ENCODE measurements at places on chromosomes 16 and 17.
A peak's percentile ranks its signal among the peaks of the same experiment; 100 is the strongest.

- no peak for DNase-seq
Observed at GRCh38 chr16:51286272-51286671, 135.2 kb upstream of the SALL1 start.

GRCh38 chr17:82519971-82520903, 705 bp downstream of the FOXK2 start:
- peak; percentile 46 for DNase-seq

DNA sequence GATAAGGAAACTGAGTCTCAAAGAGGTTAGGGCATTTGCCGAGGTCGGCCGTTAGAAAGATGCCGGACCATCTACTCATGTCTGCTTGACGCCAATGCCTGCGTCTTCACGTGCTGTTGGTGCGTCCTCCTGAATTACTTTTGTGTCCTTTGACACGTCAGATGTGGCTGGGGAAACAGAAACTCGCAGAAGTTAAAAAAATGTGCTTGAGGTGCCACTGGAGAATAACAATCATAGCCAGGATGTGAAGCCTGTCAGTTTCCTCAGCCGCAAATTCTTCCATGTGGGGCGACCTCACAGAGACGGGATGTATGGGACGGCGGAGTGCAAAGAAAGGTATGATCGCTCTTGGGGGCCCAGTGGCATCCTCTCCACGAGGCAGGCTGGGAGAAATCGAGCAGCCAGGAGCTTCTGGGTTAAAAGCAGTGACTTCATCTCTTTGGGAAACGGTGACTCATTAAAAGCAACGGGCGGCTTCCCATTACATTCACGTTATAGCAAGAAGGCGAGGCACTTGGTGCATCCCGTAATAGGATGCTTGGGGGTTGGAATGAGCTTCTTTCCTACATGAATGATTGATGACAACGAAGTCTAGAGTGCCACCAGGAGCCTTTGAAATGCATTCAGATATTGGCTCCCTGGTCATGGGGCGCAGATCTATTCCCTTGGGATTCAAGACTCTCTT, 67.8 kb downstream of the BMERB1 start:
- no peak for DNase-seq

DNA sequence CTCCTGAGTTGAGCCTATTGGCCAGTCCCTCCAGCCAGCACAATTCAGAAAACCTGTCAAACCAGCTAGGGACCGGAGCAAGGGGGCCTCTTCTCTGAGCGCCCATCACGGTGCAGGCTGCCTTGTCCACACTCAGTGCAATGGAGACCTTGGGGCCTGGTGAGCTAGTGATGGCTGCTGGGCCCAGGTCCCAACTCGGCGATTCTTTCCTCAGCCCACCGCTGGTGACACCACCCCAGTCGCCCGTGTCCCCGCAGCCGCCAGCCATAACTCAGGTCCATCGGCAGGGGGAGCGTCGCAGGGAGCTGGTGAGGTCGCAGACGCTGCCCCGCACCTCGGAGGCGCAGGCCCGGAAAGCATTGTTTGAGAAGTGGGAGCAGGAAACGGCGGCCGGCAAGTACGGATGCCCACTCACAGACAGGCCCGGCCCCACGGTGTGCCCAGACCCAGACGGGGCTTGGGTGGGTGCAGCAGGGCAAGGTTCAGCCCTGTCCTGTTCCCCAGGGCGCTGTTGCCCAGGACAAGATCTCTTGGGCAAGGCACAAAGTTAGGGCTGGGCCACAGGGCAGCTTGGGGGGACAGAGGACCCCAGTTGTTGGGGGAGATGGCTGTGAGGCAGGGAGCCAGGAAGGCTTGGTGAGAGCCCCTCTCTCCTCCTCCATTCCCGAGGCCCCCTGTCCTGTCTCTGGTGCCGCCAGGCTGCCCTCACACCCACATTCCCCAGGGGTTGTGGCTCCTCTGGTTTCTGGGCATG, 10.8 kb downstream of the SMTNL2 start:
- DNase-seq, result peak; percentile 28

DNA sequence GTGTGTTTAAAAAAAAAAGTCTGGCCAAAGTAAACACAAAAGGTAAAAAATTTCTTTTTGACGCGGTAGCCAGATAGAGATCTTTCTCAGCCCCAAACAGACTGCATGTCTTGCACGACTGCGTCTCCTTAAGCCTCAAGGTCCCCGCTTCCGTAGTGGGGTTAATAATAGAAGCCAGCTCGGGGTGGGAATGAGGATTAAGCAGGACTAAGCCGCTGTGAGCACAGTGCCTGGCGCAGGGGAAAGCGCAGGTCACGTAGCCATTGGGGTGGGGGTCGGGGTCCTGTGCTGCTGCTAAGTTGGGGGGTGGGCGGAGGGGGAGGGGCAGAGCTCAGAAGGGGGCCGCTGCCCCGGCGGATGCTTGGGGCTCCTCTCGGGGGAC, 521 bp downstream of the GGA2 start:
- DNase-seq, result peak; percentile 19

GRCh38 chr17:78751447-78752161, 30.5 kb downstream of the CYTH1 start:
- DNase-seq, result no peak

GRCh38 chr17:57587193-57587969, 157.7 kb downstream of the CCDC182 start:
- DNase-seq, result no peak

GRCh38 chr17:83137523-83137922, 58.1 kb downstream of the METRNL start:
- DNase-seq, result no peak

GRCh38 chr16:61862221-61863155, 173.8 kb downstream of the CDH8 start:
- DNase-seq, result no peak

DNA sequence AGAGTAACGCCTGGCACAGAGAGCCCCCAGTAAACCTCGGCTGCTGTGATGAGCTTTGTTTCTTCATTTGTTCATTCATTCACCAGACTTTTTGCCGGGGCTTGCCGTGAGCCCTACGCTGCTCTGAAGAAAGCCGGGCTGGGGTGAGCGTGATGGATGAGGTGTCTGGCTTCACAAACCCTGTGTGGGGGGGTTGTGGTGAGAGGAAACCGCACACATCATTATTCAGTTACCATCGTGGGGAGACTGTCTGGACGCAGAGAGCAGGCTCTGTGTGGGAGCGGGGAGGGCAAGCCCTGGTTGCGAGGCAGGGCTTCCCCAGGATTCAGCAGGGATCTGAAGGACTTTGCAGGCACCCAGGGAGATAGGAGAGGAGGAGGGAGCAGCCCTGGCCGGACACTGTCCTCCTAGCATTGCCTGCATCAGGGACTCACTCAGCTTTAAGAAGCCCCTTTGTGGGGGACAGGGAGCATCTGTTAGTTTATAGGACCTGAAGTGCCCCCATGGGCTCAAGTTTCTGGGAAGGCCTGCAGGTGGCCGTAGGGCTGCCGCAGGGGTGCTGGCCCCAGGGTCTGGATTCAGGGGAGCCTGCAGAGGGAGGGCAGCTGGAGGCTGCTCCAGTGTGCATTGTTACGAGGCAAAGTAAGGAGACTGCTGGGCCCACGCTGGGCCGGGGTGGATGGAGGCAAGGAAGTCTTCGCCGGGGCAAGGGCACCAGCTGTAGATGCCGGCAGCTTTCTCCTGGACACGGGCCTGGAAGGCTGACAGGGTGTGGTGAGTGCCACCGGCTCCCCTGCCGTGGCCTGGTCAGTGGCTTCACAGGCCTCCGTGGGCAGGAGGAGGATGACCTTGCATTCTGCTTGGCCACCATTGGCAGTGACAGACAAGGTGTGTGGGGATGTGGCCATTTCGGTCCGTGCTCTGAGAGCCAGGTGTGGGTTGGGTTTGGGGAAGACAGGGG, 334.5 kb downstream of the SEC14L1 start:
- DNase-seq, result peak; percentile 77

DNA sequence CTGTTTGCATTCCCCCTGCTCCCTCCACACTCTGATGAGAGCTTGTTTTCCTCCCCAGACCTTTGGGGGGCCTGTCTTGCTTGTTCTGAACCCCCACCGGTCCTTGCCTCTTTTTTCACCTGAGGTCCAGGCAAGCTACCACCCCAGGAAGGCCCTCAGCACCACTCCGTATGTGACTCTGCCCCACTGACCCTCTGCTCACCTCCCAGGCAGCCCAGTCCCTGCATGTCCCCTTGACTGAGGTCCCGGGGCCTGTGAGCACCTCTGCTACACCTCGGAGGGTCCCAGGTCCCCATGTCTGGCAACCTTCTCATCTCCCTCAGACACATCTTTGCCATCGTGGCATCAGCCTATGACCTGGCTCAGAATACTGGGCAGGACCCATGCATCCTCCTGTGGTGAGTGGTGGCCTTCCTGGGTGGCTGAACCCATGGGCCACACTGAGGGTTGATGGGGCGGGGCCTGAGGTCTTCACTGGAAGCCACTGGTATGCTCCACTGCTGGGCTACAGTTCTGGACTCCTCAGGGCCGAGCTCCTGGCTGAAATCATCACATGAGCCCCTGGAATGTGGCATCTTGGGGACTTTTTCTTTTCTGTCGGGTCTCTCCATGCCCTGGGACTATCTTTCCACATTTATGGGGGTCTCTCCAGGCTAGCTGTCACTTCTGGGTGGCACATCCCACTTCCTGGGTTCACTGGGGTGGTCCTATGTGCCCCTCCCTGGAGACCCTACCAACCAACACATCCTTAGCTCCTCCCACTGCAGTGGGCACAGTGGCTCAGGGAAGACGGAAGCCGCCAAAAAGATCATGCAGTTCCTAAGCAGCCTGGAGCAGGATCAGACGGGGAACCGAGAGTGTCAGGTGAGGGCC, 3.5 kb downstream of the MYO15B start:
- no peak for DNase-seq

- no peak for DNase-seq
Observed at GRCh38 chr17:42521666-42522262, 14.3 kb upstream of the NAGLU start.

DNA sequence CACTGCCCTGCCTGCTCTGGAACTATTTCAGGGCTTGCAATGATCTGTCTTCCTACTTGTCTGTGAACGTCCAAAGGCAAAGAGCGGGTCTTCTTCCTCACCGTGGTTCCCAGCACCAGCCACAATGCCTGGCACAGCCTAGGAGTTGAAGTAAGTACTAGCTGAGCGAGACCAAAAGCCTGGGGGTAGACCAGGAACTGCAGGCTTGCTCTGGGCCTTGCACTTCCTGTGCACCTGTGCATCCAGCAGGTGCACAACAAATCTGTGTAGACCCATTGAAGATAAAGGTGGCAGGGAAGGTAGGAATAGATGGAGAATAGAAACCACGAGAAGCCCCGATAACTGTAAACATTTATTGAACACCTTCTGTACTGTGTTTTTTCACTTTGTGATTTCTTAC, 4.6 kb downstream of the FAM171A2 start:
- DNase-seq, result no peak

DNA sequence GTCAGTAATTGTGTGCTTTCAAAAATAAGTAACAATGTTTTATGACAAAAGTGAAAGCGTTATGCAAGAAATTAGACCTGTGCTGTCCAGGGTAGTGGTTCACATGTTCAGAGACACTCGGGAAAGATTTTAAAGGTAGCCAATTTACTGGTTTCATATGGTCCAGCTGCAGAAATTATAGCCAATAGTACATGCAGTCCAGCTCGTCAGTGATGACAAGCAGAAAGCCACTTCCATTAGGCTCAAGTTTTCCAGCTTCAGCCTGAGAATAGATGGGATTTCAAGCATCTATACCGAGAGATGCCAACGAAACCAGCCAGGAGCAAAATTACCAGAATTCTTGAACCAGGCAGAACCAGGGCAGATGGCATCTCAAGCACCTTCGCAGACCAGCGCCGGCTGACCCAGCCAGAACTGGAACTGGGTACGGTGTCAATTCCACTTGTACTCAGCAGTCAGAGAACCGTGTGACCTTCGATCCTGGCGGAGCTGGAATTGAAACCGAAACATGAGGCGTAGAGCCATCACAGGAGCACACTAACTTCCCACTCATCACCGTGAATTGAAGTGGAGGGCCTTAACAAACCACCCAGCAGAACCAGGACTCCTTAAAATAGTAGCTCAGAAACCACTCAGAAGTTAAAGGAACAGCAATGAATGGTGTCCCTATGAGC, 207.9 kb upstream of the HSBP1 start:
- DNase-seq, result no peak

- no peak for DNase-seq
Observed at GRCh38 chr17:47275245-47275984, 21.8 kb downstream of the ITGB3 start.

DNA sequence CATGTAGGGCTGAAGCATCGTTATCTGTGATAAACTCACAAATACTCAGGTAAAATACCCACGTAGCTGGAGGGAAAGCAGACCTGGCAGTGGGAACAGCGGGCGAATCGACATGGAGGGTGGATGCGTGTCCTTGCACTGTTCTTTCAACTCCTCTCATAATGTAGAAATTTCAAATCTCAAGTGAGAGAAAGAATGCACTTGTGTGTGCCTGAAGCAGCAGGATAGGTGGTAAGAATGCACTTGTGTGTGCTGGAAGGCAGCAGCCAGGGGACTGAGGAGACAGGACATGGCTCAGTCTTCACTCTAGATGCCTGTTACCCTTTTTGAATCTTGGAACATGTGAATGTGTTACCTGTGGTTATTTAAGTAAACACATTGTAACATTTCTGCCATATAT, 10.4 kb downstream of the IFT140 start:
- no peak for DNase-seq

DNA sequence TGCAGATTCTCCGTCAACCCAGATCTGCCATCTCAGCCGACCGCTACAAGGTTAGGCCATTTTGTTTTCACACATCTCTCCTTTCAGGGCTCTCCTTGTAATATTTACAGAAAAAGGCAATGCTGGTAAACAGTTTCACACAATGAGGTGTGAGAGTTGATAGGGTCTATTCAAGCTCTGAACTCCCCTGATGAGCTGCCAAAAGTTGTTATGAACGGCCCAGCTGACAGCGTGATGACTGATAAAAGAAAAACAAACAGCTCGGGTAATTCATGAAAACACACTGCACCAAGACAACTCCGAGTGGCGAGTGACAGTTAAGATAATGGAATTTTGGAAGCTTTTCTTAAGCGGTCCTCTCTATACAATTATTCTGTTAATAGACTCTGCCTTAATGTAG, 68.1 kb upstream of the IRX5 start:
- DNase-seq, result no peak

GRCh38 chr17:34008125-34008524, 247.0 kb upstream of the CCL2 start:
- no peak for DNase-seq

DNA sequence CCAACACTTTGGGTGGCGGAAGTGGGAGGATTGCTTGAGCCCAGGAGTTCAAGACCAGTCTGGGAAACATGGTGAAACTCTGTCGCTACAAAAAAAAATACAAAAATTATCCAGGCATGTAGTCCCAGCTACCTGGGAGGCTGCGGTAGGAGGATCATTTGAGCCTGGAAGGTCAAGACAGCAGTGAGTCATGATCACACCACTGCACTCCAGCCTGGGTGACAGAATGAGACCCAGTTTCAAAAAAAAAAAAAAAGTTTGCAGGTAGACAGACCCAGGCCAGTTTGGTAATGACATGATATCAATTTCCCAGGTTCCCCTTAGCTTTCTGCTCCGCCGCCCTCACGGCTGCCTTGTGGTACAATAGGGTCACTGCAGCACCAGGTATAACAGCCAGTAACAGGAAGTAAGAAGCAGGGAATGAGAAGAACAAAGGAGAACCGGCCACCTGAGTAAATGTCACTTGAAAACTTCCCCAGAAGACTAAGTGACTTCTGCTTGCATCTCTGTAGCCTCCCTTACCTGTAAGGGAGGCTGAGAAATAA, 201.2 kb upstream of the HSBP1 start:
- DNase-seq, result no peak

All from activated CD8-positive, alpha-beta memory T cell treated with anti-CD3 and anti-CD28 coated beads, Interleukin-2, amount 50 U/mL, for 4 hours (primary cell).